ENCODE measurements at places on chromosomes 3 and 15.

DNA sequence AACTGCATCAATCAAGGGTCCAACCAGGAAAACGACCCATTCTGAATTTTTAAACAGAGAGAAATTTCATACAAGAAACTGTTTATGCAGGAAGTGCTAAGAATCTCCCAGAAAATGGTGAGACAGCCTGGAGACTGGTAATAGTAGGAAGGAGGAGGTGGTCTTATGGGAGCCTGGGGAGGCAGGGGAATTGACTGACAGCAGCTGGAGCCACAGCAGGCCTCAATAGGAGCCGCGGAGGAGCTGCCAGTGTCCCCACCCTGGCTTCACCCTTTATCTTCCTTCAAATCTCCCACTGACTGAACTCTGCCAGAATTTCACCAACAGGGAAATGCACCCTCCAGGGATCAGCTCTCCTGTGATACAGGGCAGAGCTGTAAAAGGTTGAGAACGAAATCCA lies 7.5 kb upstream of the C3orf80 start:
- no peak for DNase-seq

- DNase-seq, result no peak
Measured at GRCh38 chr15:81758818-81759284, 287.0 kb downstream of the MEX3B start.

GRCh38 chr3:151478335-151478697 lies 17.5 kb upstream of the IGSF10 start:
- no peak for DNase-seq

GRCh38 chr15:75030023-75030413 lies 6.6 kb downstream of the PPCDC start:
- DNase-seq, result no peak

GRCh38 chr3:17133632-17134545 lies 249.1 kb downstream of the PLCL2 start:
- DNase-seq, result no peak

DNA sequence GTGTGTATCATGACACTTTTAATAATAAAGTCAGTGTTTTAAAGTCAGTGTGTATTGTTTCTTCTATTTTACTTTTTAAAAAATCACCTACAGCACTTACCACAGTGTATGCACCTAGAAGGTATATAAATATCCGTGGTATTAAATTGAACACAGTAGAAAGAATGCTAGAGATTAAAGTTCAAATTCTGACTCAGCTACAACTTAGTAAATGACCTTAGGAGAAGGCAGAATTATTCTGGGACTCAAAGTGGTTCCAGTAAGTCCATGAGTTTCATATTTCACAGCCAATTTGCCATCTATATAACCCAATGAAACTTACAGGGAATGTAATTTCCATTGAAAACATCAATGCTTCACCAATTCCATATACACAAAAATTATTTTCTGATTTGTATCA lies 52.7 kb upstream of the MAP4 start:
- no peak for DNase-seq

- DNase-seq, result no peak
Measured at GRCh38 chr3:14494973-14495300, 45.2 kb downstream of the GRIP2 start.

DNA sequence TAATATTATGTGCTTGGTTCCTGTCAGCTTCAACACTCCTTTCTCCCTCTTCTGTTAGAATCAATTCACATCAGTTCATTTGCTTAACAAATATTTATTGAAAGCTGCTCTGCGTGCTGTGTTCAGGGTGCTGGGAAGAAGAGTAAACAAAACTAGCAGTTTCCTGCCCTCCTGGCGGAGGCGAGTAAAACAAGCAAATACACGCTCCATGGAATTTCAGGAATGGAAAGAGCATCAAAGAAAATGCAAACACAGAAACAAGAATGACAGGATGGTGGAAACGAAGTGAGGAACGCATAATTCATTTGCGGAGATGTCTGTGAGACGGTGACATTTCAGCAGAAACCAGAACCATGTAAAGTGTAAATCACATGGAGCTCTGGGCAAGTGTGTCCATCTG lies 49.4 kb upstream of the SPTSSB start:
- DNase-seq, result peak; percentile 67

DNA sequence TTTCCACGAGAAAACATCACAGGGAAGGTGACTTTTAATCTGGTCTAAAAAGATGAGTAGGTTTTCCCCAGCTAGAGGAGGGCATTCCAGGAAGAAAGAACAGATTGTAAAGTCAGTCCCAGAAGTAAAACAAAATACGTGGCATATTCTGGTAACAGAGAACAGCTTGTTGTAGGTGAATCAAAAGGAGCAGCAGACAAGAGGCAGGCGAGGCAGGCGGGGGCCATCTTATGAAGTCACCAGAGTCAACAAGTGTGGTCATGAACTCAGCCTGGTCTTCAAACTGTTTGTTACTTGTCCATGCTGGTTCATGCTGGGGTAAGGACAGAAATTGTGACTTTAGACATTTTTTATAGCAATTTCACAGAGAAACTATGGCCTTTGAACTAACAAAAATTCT lies 4.0 kb upstream of the POPDC2 start:
- DNase-seq, result peak; percentile 69

DNA sequence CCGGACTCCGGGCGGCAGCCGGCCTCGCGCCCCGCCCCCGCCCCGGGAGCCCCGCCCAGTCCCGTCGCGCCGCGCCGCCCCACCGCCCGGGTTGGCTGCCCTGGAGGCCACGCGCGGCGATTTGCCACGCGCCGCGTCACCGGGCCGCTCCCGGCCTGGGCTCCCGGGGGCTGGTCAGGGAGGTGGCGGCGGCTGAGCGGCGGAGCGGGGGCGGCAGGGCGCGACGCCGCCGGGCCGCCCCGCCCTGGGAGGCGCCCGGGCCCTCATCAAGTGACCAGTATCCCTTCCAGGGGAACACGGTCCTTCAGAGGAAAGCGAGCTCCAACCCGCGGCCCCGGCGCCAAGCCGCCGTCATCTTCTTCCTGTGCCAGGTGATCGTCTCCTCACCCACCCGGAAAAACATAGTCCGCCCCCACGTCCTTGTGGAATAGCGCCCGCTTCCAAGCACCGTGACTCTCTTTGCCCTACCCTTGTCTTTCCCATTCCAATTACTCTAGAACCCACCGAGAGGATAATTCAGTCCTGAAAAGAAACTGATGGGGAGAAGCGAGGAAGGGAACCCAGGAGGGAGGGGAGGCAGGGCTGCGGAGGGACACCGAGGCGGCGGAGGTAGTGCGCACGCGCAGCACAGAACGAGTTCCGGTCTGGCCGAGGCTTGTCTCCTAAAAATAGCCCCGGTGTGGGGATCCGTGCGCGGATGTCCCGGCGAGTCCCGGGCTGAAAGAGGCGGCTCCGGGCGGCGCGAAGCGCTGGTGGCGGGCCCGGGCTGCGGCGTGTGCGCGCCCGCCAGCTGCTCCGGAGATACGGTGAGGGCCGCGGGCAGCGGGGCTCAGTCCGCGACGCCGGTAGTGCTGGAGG lies at the start of gene MEF2A:
Gene MEF2A (plus strand): TSS at position 686 of the 858 bp plus-strand sequence. CDS start 67,136 bp downstream, outside the sequence.
- peak; percentile 80 for DNase-seq

- no peak for DNase-seq
Measured at GRCh38 chr3:143839980-143840379, 8.3 kb downstream of the SLC9A9 start.

DNA sequence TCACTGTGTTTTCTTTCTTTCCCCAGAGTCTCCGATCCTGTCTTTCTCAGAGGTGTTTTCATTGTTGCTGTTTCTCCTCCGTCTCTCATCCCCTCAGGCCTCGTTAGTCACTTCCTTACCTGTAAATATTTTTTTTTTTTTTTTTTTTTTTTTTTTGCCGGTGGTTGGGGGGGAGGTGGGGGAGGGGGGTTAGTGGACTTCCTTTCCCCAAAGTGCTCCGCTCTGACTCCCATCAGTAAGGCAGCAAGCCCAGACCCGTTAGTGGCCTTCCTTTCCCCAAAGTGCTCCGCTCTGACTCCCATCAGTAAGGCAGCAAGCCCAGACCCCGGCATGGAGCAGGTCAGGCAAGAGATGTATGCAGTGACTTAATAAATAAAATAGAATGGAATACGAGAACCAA lies 97.1 kb upstream of the TNFAIP8L3 start:
- DNase-seq, result peak; percentile 26

DNA sequence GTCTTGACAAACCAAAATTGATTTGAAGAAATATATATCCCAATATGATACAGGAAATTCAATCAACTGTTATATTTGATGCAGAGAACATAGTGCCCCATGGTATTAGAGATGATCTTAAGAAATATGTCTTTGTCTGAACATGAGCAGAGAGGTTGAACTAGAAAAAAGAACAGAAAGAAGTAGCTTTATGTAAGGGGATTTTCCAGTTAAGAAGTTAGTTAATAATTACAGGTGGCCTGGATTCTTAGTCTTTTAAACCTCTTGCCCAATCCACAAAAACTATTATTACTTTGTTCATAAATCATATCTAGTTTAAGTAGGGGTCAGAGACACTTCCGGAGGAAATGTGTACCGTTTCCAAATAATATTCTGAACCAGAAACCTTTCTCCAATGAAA lies 1186.7 kb upstream of the EPHA6 start:
- DNase-seq, result no peak

DNA sequence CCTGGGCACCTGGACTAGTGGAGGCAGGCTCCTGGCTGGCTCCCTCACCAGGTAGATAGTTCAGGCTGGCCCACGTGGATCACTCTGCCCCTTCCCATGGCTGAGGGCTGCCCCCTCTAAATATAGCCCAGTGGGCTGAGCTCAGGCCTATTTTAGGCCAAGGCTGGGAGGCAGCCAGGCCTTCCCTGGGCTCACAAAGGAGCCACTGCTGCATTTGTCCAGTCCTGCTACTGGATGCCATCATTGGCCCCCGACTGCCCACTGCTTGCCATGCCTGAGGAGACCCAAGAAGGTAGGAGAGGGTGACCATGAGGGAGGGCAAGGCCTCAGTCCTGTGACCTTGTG lies at the start of gene LSMEM2:
Gene LSMEM2 (plus strand): TSS at position 208 of the 345 bp plus-strand sequence. CDS start 27 bp downstream, at position 235.
- DNase-seq, result no peak

- no peak for DNase-seq
Measured at GRCh38 chr15:41842229-41842628, 3.6 kb downstream of the PLA2G4B start.

DNA sequence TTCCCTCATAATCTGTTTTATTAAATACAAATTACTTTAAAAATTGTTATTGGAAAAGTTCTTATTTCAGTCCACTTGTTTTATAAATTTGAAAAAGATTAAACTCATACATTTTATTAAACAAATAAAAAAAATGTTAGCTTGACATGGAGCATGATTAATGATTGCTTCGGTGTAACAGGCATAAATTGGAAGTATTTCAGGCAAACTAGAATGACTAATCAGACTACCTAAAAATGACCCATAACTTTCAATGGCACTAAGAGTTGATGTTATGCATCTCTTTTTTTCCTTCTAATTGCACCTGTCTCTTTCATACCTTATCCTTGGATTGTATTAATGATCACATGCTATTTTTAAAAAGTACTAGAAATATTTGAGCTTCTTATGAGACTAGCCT lies 343.3 kb downstream of the ZNF385D start:
- DNase-seq, result no peak

DNA sequence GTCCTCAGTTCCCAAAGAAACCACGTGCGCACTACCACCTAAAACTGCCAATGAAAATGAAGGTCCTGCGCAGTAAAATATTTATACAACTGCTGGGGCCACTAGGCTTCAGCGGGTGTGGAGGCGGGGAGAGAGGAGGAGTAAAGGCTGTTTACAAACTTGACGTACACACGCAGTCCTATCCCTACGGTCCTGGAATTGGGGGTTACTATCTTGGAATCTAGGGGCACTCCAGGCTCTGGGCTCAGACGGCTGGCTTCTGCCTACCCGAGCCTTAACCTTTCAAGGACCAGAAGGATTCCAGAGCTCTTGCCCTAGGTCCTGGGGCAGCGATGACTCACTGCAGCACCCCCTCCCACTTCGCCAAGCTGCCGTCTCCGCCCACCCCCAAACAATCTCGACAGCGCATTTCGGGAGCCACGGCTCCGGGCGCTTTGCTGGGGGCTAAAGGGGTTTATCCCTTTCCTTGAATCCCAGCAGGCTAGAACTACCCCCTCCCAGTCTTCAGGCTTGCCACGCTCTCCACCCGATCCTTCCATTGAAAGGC lies 3.0 kb downstream of the ADAMTS9 start:
- DNase-seq, result no peak

- DNase-seq, result no peak
Measured at GRCh38 chr15:90326441-90326840, 25.6 kb upstream of the ZNF774 start.

- DNase-seq, result no peak
Measured at GRCh38 chr3:124818398-124819091, 68.6 kb downstream of the ITGB5 start.

GRCh38 chr3:142929109-142929508 lies 34.4 kb downstream of the PAQR9 start:
- no peak for DNase-seq

- DNase-seq, result no peak
Measured at GRCh38 chr3:102571006-102571405, 136.2 kb downstream of the ZPLD1 start.

DNA sequence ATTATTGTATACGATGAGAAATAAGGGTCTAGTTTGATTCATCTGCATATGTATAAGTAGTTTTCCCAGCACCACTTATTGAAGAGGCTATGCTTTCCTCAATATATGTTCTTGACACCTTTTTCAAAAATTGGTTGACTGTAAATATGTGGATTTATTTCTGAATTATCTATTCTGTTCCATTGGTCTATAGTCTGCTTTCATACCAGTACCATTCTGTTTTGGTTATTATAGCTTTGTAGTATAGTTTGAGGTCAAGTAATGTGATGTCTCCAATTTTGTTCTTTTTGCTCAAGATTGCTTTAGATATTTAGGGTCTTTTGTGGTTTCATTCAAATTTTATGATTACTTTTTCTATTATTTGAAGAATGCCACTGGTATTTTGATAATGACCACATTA lies 103.8 kb upstream of the LIPC start:
- no peak for DNase-seq

DNA sequence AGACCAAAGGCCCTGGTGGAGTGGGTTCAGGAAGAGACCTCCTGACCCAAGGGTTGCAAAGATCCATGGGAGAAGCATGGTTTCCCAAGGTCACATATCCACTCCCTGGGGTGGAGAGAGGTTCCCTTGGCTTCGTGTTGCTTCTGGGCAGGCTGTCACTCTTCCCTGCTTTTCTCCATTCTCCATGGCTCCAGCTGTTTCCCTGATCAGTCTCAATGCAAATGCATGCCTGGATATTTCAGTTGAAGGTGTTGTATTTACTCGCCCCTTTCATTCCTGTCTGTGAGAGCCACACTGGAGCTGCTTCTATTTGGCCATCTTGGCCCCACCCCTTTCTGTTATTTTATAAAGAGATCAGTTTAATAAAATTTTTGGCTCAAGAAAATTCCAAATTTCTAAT lies 95.0 kb upstream of the PLSCR4 start:
- no peak for DNase-seq

DNA sequence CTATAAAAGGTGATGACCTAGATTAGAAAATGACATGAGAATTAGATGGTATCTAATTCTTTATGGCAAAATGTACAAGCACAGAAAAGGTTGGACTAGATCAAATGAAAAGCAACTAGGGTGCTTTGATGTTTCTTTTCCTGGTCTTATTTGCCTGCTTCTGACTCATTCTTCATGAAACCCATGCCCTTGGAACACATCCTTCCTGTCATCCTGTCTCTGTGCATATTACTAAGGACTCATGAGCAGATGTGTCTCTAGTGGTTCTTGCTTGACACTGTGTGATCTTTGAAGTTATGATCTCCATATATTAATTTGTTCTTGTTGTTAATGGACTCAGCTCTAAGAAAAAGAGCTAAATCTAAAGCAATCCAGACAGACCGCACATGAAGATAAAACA lies 314.0 kb downstream of the ERC2 start:
- DNase-seq, result no peak

GRCh38 chr3:11481556-11481955 lies 162.2 kb downstream of the VGLL4 start:
- no peak for DNase-seq
